Keratinocyte (primary cell): ENCODE measurements at places on chromosomes 5 and 9.

GRCh38 chr9:75200892-75201470 lies 112.7 kb downstream of the OSTF1 start:
- DNase-seq, result no peak

DNA sequence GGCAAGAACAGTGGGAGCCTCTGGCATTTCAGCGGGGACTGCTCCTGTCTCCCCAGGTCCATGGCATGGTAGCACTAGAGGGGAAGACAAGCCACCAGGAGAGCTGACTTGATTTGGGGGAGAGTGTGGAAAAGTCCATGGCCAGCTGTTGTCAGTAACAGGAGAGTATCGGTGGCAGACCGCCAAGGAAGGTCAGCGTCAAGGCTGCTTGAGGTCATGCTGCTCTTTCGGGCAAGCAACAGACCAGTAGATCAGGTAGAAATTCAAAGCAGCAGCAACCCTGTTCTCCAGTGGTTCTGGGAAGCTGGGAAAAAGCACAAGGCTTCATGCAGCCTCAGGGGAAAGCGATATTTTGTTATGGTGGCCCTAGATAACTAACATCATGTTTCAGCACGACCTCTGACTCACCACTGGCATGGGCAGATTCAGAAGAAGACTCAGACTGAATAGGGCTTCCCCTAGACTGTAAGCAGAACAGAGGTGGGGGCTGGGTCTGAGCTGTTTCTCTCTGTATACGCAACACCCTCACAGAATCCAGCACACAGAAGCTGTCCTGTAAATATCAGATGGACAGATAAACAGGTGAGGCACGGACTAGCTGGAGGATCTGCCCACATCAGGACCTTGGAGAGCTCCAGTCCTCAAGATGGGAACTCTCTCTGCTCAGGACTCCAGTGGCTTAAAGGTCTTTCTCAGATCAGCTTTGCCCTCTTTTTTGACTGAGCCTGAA lies 35.2 kb upstream of the PLEKHG4B start:
- peak; percentile 81 for DNase-seq

DNA sequence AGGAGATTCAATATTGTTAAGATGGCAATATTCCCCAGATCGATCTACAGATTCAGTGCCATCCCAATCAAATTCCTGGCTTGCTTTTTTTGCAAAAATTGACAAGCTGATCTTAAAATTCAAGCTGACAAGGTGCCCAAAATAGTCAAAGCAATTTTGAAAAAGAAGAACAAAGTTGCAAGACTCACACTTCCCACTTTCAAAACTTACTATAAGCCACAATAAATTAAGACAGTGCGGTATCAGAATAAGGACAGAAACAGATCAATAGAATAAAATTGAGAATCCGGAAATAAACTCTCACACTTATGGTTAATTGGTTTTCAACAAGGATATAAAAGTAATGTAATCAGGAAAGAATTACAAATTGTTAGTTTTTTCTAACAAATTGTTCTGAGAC lies 97.1 kb downstream of the NRG2 start:
- no peak for DNase-seq

DNA sequence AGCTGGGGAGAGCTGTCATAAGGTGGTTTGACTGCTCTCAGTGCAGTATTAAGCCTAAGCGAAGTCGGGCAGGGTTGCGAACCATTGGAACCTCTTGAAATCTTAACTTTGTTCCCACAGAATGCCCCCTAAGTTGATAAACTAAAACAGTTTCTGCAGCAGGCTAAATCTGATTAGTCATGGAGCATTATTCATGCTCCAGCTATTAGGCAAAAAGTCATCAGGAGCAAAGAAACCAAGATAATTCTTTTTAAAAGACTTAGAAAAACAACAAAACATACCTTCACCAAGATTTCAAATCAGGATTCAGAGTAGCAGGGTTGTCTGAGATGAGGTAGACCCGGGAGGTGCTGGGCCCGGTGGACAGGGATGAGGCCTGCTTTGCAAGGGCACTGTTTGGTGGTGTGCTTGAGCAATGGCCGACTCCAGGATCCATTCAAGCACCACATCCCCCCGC lies 69.9 kb upstream of the PLPP1 start:
- no peak for DNase-seq

- DNase-seq, result no peak
These were observed 25.4 kb upstream of the SARDH start for GRCh38 chr9:133763272-133764183.

- no peak for DNase-seq
These were observed 41.8 kb upstream of the GABBR2 start for GRCh38 chr9:98750364-98751060.

DNA sequence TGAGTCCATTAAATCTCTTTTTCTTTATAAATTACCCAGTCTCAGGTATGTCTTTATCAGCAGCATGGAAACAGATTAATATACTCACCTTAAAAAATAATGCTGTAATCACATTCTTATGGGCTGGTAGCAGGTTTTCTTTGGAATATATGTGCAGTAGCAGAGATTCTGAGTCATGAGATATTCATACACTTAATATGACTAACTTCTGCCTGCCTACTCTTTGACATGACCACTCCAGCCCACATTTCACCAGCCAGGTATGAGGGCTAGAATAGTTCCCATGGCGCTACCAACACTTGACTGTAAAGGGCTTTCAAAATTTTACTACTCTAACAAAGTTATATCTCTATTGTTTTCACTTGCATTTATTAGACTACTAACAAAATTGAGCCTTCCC lies 74.1 kb upstream of the GHR start:
- no peak for DNase-seq

DNA sequence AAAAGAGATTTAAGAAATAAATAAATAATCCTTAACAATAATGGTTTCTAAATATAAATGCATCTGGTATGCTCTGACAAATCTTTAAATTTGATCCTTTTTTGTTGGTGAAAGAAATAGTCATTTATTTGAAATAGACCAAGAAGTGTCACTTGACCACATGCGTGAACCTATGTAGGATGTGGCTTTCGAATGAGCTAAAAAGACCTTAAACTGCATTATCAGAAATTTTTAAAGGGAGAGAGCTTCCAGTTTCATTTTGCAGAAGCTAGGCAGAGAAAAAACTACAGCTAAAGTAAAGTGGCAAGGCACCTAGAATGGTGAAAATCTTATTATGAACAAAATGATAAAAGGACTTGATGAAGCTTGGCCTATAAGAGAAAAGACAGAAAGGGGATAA lies 309.2 kb upstream of the EFNA5 start:
- no peak for DNase-seq

GRCh38 chr9:104969116-104969515 lies 41.2 kb upstream of the ABCA1 start:
- DNase-seq, result no peak

DNA sequence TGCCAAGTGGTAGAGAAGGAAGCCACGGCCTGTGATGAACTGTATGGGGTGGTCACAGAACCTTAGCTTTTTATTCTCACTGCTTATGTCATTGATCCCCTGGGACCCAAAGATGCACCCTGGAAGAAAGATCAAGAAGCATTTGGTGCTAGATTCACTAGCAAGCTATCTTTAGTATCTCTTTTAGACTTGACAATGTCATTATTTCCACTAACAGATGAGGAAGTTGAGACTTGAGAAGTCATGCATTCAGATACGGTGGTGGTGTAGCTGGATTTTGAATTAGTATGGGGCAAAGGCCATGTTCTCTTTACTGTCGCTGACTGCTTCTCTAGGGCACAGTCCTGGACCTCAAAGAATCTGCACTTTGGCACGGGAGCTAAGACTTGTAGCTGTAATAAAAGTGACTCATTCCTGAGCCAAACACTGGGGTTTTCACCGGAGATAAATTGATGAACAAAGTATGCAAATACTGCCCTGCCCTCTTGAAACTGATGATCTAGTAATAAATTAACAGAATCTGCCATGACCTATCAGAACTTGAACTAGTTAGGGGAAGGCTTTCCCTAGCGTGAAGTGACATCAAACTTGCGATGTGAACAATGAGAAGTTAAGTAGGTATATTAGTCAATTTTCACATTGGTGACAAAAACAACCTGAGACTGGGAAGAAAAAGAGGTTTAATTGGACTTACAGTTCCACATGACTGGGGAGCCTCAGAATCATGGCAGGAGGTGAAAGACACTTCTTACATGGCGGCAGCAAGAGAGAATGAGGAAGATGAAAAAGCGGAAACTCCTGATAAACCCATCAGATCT lies 5.4 kb downstream of the GDA start:
- no peak for DNase-seq

DNA sequence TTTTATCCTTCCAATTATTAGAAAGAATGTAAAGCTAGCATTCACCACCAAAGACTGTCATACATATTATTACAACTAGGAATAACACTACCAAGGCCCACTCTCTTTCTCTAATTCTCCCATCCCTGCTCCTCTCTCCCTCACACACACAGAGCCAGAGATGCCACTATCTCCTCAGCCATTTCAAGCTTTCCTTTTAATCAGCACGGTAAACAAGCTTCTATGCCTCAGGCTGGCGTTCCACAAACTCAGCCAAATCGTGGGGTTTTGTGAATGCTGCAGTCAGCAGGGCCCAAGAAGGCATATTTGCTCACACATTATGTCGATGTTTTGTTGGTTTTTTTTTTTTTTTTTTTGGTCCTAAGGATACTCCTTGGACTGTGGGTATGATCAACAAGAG lies 979.9 kb upstream of the DMAC1 start:
- no peak for DNase-seq

GRCh38 chr5:38524022-38524421 lies 32.4 kb downstream of the LIFR start:
- DNase-seq, result no peak

DNA sequence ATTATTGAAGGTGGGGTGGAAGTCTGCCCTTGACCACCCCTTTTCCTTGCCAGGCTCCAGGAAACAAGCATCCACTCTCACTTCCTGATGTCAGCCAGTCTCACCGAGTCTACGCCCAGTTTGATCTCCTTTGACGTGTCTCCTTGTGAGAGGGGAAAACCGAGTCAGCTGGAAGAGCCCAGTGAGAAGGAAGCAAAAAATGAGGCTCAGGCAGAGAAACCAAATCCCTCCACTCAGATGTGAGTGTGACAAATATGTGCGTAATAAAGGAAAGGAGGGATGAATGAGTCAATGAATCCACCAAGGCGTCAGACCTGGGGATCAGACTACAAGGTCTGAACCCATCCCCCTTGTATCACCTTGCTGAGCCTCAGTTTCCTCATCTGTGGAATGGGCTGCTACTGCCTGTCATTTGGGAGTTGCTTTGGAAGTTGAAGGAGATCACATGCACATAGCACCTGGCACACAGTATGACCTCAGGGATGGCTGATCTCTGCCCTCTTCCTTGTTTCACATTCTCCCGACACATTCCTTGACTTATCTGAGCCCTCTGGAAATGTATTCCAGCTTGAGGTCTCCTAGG lies 61.3 kb upstream of the XPA start:
- no peak for DNase-seq

- no peak for DNase-seq
These were observed 20.2 kb upstream of the GNPDA1 start for GRCh38 chr5:142032747-142033631.

GRCh38 chr9:133368249-133368881 lies 7.5 kb downstream of the SURF4 start:
- DNase-seq, result no peak

- no peak for DNase-seq
These were observed 32.0 kb downstream of the ENHO start for GRCh38 chr9:34490760-34491159.

DNA sequence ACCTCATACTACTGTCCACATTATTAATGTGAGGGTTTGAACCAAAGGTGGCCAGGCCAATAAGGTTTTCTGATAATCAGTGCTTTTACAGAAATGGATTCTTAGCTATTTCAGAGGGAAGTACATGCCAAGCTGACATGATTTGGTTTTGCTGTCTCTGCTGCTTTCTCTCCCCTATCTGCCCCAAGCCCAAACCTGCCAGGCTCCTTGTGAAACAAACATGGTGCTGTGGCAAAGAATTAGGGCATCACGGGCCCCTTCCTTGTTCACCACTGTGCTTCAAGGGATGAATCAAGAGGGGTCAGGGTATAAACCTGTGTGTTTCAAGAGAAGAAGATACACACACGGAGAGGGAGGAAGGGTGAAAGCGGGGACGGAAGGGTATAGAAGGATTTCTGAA lies 41.3 kb upstream of the SMU1 start:
- no peak for DNase-seq

GRCh38 chr5:41048986-41049385 lies 22.2 kb downstream of the MROH2B start:
- no peak for DNase-seq

- DNase-seq, result no peak
These were observed 70.6 kb downstream of the C9orf50 start for GRCh38 chr9:129550199-129550839.

DNA sequence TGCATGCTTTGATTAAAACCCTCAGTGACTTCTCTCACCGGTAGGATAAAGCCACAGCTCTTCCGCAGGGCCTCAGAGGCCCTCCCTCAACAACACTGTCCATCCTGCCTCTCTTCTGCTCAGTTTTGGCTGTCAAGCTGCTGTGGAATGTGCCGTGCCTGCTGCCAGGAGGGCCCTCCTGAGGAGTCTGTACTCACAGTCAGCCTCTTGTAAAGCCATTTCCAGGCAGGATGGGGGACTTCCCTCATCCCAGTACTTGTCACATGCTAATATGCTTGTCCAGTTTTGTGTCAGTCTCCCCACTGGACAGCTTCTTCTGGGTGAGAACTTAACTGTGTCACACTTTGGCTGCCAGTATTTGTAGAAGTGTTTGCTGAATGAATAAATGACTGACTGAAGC lies 13.9 kb upstream of the DDX41 start:
- no peak for DNase-seq

DNA sequence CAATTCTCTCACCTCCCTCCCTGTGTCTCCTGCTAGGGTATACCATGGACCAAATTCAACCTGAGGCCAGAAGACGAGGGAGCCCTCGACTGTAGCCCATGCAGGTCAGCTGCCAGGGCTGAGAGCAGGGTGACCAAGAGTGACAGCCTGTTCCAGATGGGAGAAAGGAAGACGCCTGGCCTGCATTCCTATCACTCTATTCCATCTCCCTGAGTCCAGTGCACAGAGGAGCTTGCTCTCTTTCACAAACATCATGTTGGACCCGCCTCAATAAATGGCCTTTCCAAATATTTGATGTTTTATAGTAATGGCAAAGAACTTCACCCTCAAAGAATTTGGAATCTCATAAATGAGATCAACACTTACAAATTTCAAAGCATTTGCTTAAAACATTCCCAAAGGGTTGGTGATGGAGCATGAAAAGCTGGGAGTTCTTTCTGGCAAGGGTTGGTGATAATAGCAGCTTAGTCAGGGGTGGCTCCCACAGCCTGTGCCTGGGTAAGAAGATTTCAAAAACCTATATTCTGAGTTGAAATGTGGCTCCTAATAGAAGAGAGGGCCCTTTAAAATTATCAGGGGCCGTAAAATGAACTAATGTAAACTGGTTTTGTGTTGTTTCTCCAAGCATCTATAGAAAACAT lies 393.1 kb downstream of the EFNA5 start:
- no peak for DNase-seq

GRCh38 chr5:180336234-180337020 lies 16.7 kb downstream of the GFPT2 start:
- DNase-seq, result no peak

GRCh38 chr5:150804388-150804787 lies 25.8 kb downstream of the SMIM3 start:
- DNase-seq, result no peak
